ENCODE measurements at places on chromosomes 2 and 18.

- no peak for DNase-seq
Observed at GRCh38 chr2:195912079-195912478, 156.6 kb downstream of the DNAH7 start.

GRCh38 chr2:37993143-37993542, 68.1 kb downstream of the RMDN2 start:
- DNase-seq, result no peak

- DNase-seq, result no peak
Observed at GRCh38 chr18:45764000-45764686, 40.2 kb downstream of the SLC14A1 start.

GRCh38 chr2:219073413-219074129, 12.8 kb upstream of the IHH start:
- no peak for DNase-seq

DNA sequence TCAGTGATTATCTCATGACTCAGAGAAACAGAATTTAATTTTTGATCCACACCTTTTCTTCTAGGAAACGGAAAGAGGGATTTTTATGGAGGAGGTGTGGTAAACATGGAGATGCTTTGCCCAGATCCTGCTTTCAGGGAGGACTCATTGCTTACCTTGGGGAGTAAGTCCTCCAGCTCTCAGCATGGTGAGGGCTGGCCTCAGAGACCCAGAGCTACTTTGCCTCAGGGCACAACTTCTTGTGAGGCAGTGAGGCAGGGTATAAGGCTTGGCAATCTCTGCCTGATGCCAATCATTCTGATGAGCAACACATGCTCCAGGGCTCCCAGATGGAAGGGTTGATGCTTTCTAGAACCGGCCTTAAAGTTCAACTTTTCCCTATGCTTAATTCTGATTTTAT, 189.9 kb upstream of the DCC start:
- no peak for DNase-seq

DNA sequence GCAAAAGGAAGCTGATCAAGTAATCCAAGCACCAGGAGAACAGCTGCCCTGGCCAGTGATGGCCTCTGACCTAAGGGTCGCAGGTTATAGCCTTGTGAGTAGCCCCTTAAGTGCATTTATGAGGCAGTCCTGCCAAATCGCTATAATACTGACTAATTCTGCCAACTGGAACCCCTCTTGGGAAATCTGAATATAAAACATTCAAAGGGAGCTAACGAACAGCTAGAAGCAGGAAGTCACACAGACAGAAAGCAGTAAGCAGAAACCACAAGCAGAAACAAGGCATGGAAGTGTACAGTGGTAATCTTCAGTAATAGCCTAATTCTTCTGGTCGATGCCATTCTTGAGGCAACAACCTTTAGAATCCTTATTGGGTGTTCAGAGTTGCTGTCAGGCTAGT, 521.3 kb downstream of the METTL4 start:
- no peak for DNase-seq

GRCh38 chr2:118240276-118240675, 152.0 kb downstream of the INSIG2 start:
- no peak for DNase-seq

- no peak for DNase-seq
Observed at GRCh38 chr2:118835746-118836410, 11.6 kb downstream of the EN1 start.

DNA sequence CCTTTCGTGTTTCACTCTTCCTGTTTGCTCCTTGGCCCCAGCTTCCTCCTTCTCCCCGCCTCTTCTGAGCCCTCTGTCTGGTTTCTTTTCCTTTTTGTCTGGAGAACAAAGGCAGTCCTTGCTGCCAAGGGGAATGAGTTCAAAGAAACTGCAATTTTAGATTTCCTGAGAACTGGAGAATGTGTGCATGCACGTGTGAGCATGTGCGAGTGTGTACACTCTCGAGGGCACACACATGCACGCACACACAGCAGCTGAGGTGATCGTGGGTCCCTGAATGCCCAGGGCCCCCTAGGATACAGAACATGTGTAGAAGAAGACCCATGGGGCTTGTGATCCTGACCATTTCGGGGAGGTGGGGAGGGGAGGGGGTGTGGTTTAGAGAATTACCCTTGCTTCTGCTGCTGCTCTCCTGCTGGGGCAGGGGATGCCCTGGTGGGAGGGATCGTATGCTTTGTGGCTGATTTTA, 151.8 kb downstream of the DYSF start:
- no peak for DNase-seq

DNA sequence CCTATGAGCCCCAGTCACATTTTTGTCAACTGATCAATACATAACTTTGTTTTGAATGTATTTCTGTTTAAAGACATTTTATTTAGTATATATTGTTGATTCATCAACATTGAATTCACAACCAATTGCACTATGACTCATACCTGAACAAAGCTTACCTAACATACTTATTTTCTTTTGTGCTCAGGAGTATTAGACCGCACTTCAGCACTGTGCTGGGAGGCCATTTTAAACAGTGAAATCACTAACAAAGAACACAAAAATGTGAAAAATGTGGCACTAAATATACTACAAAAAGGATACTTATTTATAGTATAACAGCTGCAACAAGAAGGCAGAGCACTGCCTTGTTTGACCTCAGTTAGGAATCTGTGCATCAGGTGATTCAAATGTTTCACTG, 12.4 kb upstream of the IFIH1 start:
- no peak for DNase-seq

GRCh38 chr2:229269941-229270340, 1.1 kb downstream of the PID1 start:
- DNase-seq, result no peak

DNA sequence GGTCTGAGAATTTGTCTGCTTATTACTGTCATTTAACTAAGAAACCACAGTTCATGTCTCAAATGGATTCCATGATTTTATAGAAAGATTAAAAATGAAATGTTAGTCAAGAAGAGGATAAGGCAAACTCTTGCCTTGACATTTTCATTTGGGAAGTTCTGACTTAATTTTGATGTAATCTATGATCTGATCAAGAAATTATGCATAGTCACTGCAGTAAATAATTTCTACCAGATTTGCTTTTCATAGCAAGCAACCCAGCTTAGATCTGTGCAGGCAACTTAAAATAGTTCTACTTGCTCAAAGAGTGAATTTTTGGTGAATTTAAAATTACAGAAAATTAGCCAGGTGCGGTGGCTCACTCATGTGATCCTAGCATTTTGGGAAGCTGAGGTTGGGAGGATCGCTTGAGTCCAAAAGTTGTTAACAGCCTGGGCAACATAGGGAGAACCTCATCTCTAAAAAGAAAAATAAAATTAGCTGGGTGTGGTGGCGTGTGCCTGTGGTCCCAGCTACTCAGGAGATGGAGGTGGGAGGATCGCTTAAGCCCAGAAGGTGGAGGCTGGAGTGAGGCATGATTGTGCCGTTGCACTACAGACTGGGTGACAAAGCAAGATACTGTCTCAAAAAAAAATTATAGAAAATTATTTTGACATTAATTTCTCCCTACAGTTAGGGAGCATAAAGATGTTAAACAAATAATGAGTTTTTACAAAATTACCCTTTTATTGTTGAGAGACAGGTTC, 158.7 kb upstream of the MYO3B start:
- no peak for DNase-seq

- DNase-seq, result no peak
Observed at GRCh38 chr2:72982781-72983499, 65.6 kb downstream of the EMX1 start.

DNA sequence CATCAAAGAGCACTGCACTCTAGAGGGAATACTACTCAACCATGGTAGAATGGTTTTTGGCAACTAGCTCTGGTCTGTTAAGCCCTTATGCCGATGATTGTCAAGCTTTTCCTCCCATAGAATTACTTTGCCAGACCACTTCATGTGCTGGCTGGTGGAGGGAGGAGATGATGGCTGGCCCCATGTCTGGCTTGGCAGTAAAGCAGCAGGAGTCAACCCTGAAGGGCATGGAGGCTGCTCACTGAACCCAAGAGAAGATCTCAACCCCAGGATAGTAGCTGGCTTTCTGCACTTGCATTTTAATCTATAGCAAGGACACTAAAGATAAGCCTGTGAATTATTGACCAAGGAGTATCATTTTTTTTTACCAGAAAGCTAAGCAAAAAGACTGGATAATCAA, 309.9 kb downstream of the PIEZO2 start:
- DNase-seq, result no peak

DNA sequence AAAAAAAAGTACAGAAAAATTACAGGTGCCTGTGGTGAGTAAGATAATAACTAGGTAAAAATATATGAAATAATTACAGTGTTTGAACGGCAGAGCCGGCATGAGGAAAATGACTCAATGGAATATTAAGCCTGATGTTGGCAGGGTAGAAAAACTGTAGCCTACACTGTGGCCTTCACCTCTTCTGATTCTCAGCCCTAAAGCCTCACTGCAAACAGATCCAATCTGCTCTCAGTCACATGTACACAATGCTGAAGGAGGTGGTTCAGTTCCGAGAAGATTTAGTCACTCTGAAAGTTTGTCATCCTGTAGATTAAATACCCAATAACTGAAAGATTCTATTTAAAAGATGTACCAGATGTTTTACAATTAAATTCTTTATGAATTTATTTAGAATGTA, 66.9 kb upstream of the MAP3K20 start:
- DNase-seq, result no peak

- no peak for DNase-seq
Observed at GRCh38 chr18:58323866-58324762, 280.1 kb downstream of the NEDD4L start.

DNA sequence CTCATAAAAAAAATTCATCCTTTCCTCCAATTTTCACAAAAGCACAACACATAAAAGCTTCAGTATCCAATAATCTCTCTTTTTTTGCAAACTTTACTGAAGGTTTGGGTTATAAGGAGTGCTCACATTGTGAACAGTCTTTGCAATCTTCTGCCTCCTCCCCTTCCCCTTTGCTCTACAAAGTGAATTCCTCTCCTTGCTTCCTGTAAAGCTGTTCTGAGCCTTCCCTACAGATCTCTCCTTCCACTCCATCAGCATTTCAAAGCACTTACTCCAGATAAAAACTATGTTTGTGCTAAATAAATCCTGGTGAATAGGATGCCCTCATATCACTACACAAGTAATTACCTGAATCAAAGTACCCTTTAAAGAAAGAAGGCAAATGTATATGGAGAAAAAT, 4.6 kb upstream of the PDK1 start:
- no peak for DNase-seq

DNA sequence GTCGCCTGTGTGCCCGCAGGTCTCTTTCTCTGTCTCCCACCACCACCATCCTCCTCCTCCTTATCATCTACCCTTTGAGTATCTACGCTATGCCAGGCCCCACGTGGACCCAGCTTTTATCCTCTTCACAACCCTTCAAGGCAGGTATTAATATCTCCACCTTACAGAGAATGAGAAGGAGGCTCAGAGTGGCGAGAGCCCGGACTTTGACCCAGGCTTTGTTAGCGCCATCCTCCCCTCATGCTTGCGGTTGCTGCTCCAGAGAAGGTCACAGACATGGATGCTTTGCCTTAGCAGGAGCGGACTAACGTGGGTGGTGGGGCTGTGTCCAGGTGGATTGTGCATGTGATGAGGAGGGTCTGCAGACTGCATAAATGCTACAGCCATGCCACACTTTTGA, 119.8 kb downstream of the CELF4 start:
- no peak for DNase-seq

- DNase-seq, result no peak
Observed at GRCh38 chr2:228180181-228181097, 1.0 kb downstream of the SPHKAP start.

GRCh38 chr18:75478996-75479880, 51.7 kb upstream of the SMIM21 start:
- no peak for DNase-seq

GRCh38 chr2:3097804-3098203, 279.8 kb downstream of the EIPR1 start:
- no peak for DNase-seq

DNA sequence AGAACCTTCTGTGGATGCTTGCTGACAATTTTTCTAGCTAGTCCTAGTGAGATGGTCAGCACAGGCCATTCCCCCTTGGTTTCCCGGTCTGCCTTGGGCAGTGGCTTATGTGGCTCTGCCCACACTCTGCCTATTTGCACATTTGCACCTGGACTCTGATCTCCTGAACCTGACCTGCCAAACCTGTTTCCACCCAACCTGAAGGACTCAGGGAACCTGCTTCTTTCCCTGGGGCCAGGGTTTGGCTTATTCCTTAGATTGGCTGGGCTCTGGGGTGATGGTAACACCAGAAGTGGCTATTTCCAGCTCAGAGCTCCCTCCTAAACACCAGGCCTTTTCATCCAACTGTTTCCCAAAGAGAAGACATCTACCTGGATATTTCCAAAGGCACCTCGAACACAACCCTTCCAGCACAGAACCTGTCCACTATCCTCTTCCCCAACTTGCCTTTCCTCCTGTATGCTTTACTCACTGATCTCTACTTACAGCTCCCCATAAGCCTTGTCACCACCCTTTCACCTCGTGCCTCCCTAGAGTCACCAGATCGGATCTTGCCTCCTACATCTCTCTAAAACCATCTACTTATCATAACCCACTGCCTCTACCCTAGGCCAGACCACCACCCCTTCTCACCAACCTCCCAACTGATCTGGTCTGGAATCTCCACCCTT, 5.8 kb upstream of the MTA3 start:
- no peak for DNase-seq

- no peak for DNase-seq
Observed at GRCh38 chr18:30622635-30623034, 419.9 kb downstream of the DSC3 start.

DNA sequence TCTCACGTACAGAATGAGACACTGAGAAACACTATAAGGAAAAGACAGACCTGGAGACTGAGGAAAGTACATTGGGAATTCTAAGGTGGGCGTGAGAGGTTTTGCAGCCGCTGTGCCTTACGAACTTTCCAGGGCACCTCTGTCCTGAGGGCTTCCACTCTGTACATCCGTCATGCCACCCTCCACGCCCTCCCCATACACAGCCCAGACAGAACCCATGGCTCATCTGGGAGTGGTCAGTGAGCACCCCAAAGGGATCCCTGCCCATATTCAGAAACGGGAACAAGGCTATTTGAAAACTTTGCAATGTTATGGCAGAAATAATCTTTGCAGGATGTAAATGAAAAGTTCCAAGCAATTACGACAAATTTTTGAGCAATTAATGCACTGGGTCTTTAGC, 95.4 kb upstream of the ZNF532 start:
- no peak for DNase-seq

Data from T-helper 9 cell (primary cell).